Spleen (tissue), 13 donors: ENCODE measurements at places on chromosomes 7 and 10. TPM values are rescaled to one million over a fixed set of nuclear protein-coding genes. Genes with fewer than 3 reads are reported as not detected.

DNA sequence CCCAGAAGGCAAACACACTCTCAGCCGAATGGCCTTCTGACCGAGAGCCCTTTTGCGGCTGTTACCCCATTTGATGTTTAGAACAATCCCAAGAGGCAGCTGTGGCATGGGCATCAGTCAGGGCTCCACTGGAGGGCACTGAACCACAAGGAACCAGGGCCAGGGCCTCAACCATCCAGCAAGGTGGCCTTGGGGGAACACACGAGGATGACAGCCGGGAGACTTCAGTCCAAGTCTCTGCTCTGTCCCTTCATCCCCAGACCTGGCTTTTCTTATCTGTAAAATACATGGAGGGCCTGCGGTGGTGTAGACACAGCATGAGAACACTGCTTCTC, 63.6 kb upstream of the INSIG1 start:
- DNase-seq: peak; percentile 51

DNA sequence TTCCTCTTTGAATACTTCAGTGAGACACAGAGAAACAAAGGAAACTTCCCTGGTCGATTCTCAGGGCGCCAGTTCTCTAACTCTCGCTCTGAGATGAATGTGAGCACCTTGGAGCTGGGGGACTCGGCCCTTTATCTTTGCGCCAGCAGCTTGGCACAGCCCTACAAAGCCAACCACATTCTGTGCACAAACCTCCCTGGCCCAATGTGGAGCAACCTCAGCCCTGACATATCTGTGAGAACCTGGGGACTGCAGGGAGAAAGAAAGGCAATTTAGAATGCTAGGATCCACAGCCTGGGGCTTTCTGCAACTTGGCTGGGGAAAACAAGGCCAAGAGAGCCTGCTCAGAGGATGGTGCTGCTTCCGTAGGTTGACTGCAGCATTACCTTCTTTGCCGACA, 63.5 kb upstream of the PRSS58 start:
- no peak for DNase-seq

- no peak for DNase-seq
These were observed 6.9 kb upstream of the HYCC1 start for GRCh38 chr7:23020742-23021401.

DNA sequence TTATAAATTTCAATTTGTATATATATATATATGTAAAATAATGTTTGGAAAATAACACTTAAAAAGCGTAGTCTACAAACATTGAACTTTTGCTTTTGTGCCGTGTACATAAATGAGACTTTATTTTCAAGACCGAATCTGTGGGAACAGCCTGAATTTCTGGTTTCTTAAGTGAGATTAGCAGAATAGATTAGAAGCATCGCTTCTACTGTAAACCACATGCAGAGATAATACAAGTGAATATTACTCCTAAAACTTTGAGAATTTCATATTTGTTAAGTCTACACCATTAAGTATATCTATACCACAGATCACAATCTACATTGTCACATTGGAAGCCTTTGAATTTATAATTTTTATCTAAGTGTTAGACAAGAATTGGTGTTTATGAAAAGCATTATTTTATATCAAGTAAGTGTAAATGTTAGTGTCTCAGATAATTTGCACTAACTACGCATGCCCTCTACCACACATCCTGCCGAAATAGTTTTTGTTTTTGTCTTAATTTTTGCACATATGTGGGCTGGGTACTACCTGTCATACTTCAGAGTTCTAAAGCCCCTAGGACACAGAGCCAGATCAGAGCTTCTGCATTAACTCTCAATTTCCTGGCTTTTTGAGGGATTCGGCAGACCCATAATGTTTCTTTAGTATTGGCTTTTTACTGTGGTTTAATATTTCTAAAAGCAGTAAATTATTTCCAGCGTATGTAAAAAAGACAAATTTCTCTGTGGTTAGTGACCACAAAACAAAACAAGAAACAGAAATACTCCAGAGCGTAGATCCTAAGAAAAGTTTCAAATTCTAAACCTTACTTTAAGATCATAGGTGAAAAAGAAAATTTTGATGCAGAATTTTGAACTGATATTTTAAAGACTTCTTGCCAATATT, 20.0 kb downstream of the TWIST1 start:
- DNase-seq: no peak

DNA sequence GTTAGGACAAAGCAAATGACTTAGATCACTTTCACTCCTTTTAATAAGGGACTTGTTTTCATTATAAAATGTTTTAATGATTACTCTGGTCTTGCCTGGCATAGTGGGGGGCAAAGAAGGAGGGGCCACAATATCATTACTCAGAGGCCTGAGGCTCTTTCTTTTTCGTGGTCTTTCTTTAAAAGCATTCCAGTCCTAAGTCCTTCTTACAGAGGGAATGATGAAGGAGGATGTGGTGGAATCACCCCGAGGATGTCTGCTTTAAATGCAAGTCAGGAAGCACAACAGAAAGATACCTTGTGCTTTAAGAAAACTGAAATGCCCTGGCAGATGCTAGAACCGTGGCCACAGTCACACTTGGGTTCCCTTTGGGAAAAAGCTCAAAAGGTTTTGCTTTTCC, 379.1 kb downstream of the INHBA start:
- DNase-seq: no peak

DNA sequence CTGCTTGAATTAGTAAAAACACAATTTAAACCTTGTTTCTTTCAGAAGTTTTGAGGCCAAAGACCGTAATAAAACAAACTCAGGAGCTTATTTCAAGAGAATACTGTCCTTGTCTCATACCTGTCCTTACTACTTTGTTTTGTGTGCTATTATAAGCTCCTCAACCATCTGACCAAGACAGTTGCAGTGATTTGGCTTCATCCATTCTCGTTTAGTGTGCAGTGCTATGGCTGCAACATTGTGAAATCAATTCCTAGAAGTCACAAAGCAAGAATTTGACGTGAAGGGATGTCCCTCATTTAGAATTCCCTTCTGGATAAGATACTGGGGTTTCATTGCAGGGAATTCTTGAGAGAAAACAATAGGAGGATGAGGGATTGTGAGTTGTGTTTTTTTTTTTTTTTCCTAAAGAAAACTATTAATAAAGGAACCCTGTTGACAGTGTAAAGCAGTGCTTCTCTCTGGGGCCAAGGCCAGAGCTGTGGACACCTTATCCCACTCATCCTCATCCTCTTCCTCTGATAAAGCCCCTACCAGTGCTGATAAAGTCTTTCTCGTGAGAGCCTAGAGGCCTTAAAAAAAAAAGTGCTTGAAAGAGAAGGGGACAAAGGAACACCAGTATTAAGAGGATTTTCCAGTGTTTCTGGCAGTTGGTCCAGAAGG, at the start of gene OIT3:
Gene OIT3, plus strand, starts transcription at position 604 of the 663 bp plus-strand sequence. CDS start 60 bp downstream, outside the sequence.
- DNase-seq: no peak

GRCh38 chr7:147008530-147008929, 891.9 kb downstream of the CNTNAP2 start:
- no peak for DNase-seq

GRCh38 chr7:30322271-30323005, 38.0 kb downstream of the ZNRF2 start:
- no peak for DNase-seq

GRCh38 chr7:12064586-12065127, 146.4 kb upstream of the TMEM106B start:
- no peak for DNase-seq

DNA sequence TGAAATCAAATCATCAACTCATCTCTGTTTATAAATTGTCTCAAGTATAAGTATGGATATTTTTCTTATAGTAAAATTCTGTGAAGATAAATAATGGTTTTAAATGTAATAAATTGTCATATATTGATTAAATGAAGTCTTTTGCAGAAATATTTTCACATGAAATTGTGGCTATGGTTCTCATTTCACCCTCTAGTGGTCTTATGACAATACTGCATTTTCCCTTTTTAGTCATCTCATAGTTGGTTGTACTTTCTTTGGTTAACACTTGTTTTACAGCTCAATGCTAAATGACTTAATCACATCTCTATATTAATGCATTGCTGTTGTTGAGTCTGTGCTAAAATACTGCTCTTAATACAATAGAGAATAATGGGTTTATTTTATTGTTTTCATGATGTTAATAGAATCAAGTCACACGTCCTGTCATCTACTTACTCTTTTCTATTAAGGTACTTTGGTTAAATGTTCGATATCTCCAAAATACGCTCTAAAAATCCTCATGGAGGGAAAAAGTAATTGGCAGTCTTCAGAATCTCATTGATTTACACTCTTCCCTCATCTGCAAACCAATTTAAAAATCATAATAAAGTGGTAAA, 38.0 kb upstream of the CACNA2D1 start:
- DNase-seq: no peak

Gene PLCE1
- total RNA-seq: 14.4 TPM

Gene SPDYE5
- 0.14 TPM for total RNA-seq

Gene CCDC172
- not detected for total RNA-seq

Gene OR6V1
- total RNA-seq: not detected

Gene CRHR2
- not detected for total RNA-seq
